ENCODE measurements at places on chromosomes 1 and 21.

DNA sequence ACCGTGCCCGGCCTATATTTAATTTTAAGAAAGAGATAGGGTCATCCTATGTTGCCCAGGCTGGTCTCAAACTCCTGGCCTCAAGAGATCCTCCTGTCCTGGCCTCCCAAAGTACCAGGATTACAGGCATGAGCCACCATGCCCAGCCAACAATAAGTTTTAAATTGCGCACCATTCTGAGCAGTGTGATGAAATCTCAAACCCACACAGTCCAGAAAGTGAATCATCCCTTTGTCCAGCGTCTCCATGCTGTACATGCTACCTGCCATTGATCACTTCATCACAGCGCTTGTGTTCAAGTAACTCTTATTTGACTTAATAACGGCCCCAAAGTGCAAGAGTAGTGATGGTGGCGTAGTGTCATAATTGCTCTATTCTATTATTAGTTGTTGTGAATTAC, 75.4 kb downstream of the APP start:
- no peak for DNase-seq

DNA sequence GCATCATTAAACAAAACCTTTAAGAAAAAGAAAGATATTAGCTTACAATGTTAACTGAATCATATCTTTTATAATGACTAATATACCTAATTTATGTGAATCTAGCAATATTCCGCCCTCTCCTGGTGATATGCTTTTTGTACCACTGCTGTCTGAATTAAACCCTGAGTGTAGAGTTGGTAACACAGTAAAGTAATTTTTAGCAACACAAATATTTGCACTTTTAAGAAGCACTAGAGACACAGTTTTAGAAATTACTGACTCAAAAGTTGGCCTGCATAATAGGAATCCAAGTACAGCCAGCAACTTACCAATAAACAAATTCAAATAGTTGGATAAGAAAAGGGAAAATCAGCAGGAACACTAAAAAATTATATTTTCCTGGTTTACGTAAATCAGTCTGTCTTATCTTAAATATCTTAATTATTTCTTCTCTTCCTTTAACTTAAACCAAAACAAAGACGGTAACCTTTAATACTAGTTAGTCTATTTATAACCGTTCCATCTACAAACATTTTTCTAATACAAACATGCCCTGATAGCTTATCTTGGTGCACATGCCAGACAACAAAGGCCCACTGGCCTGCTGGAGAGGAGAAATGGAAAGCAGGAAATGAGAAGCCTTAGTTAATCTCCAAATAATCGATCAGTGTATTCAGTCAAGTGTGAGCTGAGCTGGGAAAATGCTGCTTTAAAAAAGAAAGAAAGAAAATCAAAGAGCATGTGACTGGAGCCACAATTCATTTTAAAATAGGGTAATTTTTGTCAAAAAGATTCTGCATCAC, 246.0 kb downstream of the RERE start:
- DNase-seq: no peak

DNA sequence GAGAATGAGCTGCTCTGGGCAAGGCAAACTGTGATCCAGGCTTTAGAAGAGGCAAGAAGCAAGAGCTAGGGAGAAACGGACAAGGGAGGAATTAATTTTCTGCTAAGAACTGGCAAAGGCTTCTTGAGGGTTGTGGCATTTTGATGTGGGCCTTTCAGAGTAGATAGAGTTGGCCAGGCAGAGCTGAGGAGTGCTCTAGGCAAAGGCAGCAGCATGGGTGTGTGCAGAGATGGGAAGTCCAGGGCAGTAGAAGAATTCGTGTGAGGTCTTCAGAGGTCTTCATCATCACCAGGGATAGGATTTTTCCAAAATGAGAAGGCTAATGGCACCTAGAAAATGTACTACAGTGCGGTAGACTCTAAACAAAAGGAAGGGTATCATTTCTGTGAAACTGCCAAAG, 237.8 kb downstream of the LTN1 start:
- no peak for DNase-seq

- no peak for DNase-seq
These were observed 142.8 kb upstream of the RAB4A start for GRCh38 chr1:229128066-229128608.

DNA sequence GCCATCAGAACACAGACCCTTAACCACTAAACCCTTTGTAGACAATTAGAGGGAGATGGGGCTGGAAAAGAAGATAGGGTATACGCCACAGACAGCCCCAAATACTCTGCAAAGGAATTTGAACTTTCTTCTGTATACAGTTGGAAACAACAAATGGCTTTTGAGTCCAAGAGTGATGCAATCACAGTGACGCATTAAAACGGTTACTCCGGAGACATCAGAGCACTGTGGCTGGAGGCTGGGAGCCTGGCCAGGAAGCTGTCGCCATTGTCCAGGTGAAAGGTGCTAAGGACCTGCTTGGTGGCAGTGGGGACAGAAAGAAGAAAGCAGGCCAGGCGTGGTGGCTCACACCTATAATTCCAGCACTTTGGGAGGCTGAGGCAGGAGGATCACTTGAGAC, 4.2 kb downstream of the FLAD1 start:
- no peak for DNase-seq

GRCh38 chr1:236681219-236681618, 5.1 kb upstream of the ACTN2 start:
- DNase-seq: no peak

DNA sequence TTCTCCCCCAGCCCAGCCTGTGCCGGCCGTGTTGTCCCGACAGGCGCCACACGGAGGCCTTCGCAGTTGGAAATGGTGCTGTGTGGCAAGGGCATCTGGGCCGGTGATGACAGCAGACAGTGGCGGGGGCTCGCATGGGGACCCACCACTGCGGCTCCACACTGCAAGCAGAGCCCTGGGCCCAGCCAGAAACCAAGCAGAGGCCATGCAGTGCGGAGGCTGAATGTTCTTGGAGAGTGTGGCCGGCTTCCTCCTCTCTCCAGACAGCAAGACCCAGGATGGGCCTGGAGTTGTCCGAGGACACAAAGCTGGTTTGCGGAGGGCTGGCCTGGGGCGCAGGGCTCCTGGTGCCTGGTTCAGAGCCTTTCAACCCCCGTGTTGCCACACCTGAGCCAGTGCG, 104.6 kb downstream of the SIK1 start:
- DNase-seq: no peak

- no peak for DNase-seq
These were observed 52.4 kb downstream of the TLCD4 start for GRCh38 chr1:95169548-95169947.

DNA sequence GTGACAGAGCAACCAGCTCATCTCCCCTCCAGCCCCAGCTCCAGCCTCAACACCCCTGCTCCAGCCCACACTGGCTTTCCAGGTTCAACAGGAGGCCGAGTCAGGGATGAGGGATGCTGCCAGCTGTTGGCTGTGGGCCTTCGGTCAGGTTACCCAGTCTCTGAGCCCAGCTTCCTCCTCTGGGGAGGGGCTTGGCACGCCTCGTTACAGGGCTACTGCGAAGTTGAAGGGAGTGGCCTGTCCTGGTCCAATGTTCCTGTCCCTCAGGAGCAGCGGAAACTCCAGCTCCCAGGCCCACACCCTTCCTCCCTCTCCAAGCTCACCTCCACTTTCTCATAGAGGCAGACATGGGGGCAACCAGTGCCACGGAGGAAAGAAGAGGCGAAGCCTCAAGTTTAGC, 15.1 kb upstream of the TAS1R2 start:
- no peak for DNase-seq

GRCh38 chr1:41611068-41611931, 126.8 kb upstream of the EDN2 start:
- DNase-seq: no peak

GRCh38 chr1:110726755-110727154, 52.0 kb upstream of the KCNA3 start:
- DNase-seq: no peak

GRCh38 chr1:26862781-26863684, at the start of gene SFN:
TSS of gene SFN (plus strand) at chr1:26863149. CDS start at chr1:26863213, 64 bp downstream.
- no peak for DNase-seq

DNA sequence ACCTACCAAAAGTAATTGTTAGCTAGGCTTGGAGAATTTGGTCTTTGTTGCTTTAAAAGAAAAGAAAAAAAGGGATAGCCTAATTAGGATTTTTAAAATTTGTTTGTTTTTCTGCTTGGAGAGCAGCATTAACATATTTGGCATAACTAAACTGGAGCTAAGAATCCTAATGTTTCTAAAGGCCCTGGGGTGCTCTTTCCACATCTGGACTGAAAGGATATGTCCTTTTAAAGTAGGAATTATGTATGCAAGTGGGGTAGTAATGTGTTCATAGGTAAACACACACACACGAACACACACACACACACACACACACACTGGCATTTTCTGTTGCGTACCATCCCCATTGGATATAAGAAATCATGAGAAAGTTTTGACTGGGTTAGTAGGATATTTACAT, 113.9 kb downstream of the KCTD3 start:
- no peak for DNase-seq

DNA sequence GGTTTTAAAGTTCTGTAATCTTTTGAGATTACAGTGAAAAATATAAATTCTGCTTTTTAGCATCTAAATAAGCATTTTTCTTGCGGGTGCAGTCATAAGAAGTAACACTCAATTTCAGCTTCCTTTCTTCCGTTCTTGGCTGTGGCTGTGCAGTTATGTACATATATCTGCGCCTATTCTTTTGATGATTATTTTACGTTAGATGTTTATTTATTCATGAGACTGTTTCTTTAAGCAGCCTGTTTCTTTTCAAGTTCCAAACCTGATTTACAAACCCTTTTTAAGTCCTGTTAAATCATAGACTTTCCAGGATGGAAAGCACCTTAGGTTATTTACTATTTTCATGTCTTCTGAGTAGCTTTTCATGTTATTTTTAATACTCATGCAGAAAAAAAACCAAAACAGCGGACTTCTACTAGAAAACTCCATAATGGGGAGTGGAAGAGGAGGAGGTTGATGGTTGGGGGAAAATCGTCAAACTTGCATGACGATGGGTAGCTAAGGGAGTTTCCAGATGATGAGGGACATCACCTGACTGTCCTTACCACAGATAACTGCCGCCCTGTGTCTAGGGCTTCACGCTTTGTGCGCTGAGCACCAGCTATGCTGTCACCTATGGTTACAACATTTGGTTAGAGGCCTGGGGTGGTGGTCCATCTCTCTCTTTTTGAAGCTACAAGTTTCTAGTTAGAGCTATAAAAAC, 2.6 kb downstream of the PRDM2 start:
- DNase-seq: peak; percentile 61

- no peak for DNase-seq
These were observed 21.0 kb downstream of the SPRTN start for GRCh38 chr1:231359113-231359512.

GRCh38 chr1:55368698-55369097, 153.5 kb upstream of the USP24 start:
- no peak for DNase-seq

DNA sequence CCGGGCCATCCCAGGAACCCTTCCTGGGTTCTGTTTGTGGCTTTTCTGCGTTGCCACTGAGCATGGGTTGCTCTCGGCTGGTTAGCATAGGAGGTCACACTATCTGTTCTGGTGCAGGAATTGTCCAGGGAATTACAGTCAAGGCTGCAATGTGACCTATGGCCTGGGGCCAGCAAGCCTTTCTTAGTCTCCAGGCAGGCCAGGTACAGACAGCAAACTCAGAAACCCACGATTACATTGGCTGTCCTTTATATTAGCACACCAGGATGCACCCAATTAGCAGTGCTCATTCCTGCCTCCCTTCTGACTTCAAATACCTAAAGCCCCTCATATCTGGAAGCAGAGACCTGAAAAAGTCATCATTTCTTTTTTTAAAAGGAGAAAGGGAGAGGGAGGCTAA, 55.2 kb downstream of the CD247 start:
- no peak for DNase-seq

GRCh38 chr1:62228883-62229187, 34.2 kb downstream of the L1TD1 start:
- no peak for DNase-seq

GRCh38 chr1:11680270-11681070, 478 bp downstream of the MAD2L2 start:
- no peak for DNase-seq

DNA sequence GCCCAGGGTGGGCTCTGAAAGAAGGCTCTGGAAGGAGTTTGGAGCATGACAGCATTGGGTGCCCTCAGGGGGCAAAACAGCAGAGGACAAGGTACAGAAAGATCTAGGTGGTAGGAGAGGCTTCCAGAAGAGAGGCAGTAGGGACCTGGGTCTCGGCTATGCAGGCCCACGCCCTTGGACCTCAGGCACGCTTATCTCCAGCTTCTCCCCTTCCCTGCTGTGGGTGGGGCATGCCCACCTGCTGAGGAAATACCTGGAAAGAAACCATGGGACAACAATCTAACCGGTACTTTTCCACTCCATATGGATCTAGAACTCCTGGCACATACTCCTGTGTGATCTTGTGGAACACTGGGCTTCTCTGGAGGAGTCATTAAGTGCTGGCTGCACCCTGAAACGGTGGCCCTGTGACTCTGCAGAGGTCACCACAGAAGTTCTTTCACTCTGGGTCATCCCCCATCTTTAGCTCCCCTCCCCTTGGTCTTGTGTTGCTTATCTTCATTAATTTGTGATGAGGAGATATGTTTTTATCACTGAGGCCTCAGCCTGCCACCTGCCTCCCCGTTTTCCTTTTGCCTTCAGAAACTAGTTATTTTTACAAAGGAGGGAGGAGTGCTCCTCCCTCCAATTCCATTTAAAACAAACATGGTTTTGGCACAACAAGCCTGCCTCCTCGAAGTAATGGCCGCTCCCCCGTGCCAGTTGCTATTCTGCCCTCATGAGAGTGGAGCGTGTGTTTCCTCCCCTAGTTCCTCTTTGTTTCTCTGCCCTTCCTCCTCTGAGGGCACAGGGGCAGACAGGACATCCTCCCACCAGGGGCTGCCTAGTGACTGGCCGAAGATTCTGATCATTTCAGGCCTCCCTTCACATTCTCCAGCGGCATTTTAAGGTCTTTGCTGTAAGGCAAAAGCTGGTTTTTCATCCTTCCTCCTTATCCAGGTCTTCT, 78.0 kb upstream of the ATP5PO start:
- no peak for DNase-seq

DNA sequence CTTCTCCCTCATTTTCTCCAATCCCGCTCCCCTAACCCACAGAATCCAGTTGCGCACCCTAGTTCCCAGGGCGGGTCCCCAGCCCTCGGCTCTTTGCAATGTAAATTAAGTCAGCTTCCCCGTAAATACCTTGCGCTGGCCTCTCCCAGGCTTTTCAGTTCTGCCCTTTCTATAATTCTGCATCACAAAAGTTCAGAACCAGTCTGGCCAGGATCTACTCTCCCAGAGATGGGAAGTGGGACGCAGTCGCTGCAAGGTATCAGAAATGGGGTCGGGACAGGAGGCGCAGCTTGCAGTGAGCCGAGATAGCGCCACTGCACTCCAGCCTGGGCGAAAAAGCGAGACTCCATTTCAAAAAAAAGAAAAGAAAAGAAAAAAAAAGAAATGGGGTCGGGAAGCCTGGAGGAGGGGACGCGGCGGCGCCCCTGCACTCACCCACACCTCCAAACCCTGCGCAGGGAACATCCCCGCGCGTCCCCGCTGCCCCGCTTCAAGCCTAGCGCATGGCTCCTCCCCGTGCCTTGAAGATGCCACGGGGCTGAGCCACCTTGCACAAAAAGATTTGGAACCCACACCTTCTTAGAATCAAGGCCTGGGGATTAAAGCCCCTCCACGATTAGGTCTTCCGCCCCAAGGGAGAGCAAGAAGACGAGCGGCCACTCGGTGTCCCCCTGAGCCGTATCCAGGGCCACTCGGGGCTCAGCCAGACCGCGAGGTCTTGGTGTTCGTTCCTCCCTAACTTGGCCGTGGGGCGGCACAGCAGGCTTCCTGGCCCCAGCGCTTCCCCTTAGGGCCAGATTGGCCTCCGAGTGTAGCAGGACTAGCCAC, 27.2 kb upstream of the ITLN2 start:
- DNase-seq: peak; percentile 6

- DNase-seq: no peak
These were observed 11.4 kb downstream of the KCNJ15 start for GRCh38 chr21:38267991-38268863.

Data from T-cell (primary cell).